Stimulated activated CD4-positive, alpha-beta T cell treated with anti-CD3 and anti-CD28 coated beads, Interleukin-1b, Interleukin-23, amount 100 ng/mL, for 1 hour (primary cell): ENCODE measurements at places on chromosomes 6 and 20.

- no peak for DNase-seq
Observed at GRCh38 chr20:56343861-56344381, 14.9 kb upstream of the FAM210B start.

GRCh38 chr20:32457479-32457986, 99.4 kb downstream of the ASXL1 start:
- DNase-seq, result no peak

- no peak for DNase-seq
Observed at GRCh38 chr20:57708694-57709673, 831 bp downstream of the PMEPA1 start.

GRCh38 chr20:6142348-6142993, 19.6 kb upstream of the FERMT1 start:
- no peak for DNase-seq
